ENCODE measurements at places on chromosomes 4 and X.

DNA sequence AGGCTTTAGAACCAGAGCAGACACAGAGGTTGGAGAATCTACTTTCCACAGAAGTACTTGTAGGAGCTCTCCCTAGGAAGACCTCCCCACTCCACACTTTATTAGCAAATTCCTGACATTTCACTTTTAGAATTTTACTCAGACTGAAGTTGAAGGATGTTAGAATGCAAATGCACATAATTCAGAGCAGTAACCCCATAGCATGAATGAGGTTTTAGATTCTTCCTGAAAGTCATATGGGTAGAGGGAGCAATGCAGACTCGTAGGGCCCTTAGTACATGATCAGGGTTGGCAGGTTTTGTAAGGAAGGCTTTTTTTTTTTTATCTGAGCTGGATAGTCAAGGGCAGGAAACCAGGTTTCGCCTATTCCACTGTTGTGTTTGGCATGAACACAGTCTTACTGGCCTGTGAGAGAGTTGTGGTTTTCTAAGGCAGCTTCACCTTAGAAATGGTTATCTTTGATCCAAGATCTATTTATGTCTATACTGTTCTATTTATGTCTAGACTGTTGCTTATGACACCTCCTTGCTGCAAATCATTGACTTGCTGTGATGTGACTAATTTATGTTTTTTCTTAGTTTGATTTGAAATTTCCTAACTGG, 48.9 kb downstream of the SPATA18 start:
- DNase-seq, result no peak

DNA sequence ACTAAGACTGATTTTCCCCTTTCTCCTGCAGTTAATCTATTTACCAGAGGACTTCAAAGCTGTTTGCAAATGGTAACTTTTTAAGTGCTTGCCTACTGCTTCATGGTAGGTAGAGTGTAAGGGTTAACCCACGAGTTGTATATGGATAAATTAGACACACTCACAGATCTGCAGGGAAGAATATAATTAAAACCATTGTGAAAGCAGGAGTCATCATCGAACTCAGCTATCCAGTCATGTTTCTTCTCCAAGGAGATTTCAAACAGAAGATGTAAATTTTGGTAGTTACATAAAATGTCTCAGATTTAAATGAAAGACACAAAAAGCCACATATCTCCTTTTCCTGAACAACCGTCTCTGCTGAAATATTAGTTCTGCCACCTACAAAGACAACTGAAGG, 549 bp upstream of the XG start:
- DNase-seq, result no peak

GRCh38 chr4:1018147-1019020, 7.0 kb downstream of the FGFRL1 start:
- DNase-seq, result peak; percentile 35

GRCh38 chr4:149980941-149981340, 97.3 kb upstream of the DCLK2 start:
- peak; percentile 64 for DNase-seq

GRCh38 chr4:92791871-92792440, 488.2 kb downstream of the GRID2 start:
- DNase-seq, result peak; percentile 4

- DNase-seq, result no peak
Observed at GRCh38 chrX:3371163-3371562, 24.7 kb upstream of the MXRA5 start.
